Testis (tissue), 5 donors: ENCODE measurements at places on chromosomes 6 and 20. TPM values are rescaled to one million over a fixed set of nuclear protein-coding genes. Genes with fewer than 3 reads are reported as not detected.

HEY2 gene
- total RNA-seq, result 7.3 TPM

IMPG1 gene
- 0.08 TPM for total RNA-seq

TRAPPC3L gene
- 0.39 TPM for total RNA-seq

NFS1 gene
- total RNA-seq, result 90.6 TPM

SLC22A2 gene
- total RNA-seq, result 0.99 TPM

BPI gene
- total RNA-seq, result 9.3 TPM

IP6K3 gene
- not detected for total RNA-seq

RUNX2 gene
- total RNA-seq, result 2.9 TPM
